ENCODE measurements at places on chromosomes 6 and 20. TPM values are rescaled to one million over a fixed set of nuclear protein-coding genes. Genes with fewer than 3 reads are reported as not detected.

ZBTB9 gene
- total RNA-seq = 6.5 TPM

ADGRF4 gene
- not detected for total RNA-seq

MARCKS gene
- 199 TPM for total RNA-seq

TREM1 gene
- total RNA-seq = 9.8 TPM

TSPO2 gene
- 0.53 TPM for total RNA-seq

PACRG gene
- 4.3 TPM for total RNA-seq

DNA sequence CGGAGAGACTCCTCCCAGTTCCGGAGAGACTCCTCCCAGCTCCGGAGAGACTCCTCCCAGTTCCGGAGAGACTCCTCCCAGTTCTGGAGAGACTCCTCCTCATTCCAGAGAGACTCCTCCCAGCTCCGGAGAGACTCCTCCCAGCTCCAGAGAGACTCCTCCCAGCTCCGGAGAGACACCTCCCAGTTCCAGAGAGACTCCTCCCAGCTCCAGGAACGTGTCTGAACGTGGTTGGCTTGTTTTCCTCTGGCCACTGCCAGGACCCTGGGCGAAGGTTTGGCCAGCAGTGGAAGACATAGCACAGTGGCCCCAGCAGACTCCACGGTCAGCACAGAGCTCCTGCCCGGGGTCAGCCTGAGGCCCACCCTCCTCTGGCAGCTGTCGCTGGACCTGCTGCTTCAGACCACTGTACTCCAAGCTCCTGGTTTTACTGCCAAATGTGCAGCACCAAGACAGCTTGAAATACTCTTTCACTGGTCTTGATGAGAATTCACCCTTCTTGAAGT, 122.3 kb upstream of the AFDN start:
- DNase-seq = no peak

DNA sequence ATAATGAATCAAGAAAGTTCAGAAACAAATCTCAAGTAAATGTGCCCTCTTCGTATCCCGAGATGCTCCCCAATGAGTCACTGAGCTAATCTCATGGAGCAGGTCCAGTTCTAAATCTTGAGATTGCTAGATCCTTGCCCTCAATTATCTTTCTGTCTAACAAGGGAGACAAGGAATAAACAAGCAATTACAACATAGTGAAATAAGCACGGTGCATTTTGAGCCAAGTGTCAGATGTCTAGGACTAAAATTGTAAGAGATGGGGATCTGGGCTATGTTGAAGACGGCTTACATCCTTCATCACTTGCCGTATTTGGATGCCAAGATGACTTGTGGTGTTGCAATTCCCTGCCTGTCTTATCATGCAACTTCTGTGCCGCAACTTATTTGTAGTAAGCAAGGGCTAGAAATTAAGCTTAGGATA, 56.5 kb upstream of the ADGRF1 start:
- no peak for DNase-seq

DNA sequence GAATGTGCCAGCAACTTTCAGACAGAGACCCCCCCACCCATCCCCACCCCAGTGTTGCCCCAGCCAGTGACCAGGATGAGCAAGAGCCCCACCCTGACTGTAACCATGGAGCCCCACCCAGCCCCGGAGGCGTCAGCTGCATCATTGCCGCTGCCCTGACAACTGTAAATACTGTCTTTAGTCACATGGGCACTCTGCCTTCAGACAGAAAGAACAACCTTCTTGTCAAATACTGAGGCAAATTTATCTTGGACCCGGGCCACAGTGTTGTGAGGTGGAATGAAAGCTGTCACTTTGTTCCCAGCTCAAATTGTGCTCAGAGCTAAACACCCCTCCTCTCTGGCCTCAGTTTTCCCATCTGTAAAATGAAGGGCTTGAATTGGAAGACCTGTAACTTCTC, 23.7 kb downstream of the MOCS3 start:
- no peak for DNase-seq

DNA sequence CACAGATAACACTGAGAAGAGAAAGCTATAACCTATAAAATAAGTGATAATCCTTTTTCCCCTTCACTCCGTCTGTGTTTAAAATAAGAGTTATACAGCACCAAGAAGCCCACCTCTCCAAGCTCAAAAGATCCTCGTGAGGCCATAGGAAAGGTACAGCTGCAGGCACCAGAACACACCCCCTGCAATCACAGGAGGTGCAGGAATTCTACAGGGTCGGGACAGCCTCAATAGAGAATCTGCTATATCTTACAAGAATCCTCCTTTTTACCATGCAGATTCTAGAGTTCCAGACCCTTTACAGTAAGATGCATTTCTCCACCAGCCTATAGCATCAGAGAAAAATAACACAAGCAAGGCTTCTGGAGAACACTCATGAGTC, 5.0 kb upstream of the ADGRF1 start:
- no peak for DNase-seq

- DNase-seq = no peak
Measured at GRCh38 chr20:51531141-51531710, 11.3 kb downstream of the NFATC2 start.

- DNase-seq = no peak
Measured at GRCh38 chr6:28747083-28747630, 176.6 kb downstream of the TRIM27 start.

- peak; percentile 17 for DNase-seq
Measured at GRCh38 chr6:3314621-3315467, 56.1 kb downstream of the PSMG4 start.

GRCh38 chr6:1817033-1817761, 207.5 kb downstream of the FOXC1 start:
- DNase-seq = no peak

GRCh38 chr6:3196770-3197169, 30.7 kb downstream of the TUBB2B start:
- DNase-seq = no peak

GRCh38 chr20:46551522-46552381, 1.3 kb upstream of the OCSTAMP start:
- no peak for DNase-seq

DNA sequence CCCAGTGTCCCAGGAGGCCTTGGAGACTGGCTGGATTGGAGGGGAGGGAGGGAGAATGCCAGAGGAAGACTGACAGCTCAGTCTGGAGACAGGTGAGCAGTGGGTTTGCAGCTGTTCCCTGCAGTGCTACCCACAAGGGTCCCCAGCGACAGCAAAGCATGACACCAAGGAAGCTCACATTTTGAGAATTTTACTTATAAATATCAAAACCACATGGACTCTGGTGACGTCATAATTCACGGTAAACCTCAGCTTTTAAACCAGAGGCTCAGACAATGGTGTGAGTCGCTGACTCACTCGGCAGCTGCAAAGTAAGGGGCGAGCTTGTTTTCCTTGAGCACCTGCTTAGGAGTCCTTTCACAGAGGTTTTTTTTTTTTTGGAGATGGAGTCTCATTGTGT, 65.2 kb downstream of the THBS2 start:
- DNase-seq = no peak

GRCh38 chr20:33465481-33466302, 22.1 kb upstream of the SNTA1 start:
- DNase-seq = no peak

DNA sequence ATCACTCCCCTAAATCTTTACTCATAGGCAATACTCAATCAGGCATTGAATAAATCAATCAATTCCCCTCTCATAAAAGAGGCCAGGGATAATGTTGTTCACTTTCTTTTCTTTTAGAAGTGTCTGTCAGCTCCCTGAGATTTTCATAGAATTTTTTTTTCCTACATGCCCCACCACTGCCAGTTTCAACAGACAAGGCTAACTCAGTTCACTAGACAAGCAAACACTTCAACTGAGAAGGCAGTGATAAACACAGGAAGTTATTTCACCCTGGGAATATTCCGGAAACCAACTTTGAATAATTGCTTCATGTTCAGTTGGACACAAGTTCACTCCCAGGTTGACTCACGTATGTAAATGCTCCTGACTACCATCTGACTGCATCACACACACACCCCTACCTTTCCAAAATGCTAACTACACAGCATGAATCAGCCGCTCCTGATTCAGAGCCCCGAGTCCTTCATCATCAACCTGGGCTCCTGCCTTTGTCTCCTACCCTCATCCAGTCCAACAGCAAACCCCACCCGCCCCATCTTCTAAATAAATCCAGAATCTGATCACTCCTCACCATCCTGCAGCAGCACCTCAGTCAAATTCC, 143.9 kb downstream of the BCAS1 start:
- DNase-seq = no peak

Data from sciatic nerve (tissue), 2 donors.